Bronchial epithelial cell (primary cell): ENCODE measurements at places on chromosomes 2 and 18. TPM values are rescaled to one million over a fixed set of nuclear protein-coding genes. Genes with fewer than 3 reads are reported as not detected.

The GAD1 gene
- 1.3 and 1.7 TPM in 2 replicates for total RNA-seq

The CTIF gene
- 15.0 and 16.1 TPM in 2 replicates for total RNA-seq

The KIF5C gene
- not detected in 2 replicates for total RNA-seq

The CAMKMT gene
- 9.0 TPM in 2 replicates for total RNA-seq

The TMEFF2 gene
- total RNA-seq: not detected in 2 replicates

The ANO7 gene
- total RNA-seq: under 0.01 and 0.13 TPM in 2 replicates

The ERMN gene
- not detected in 2 replicates for total RNA-seq
